ENCODE measurements at places on chromosomes 6 and 20.

- no peak for DNase-seq
These were observed 97.0 kb downstream of the NRN1 start for GRCh38 chr6:5909721-5910120.

GRCh38 chr20:40628877-40629276, 60.2 kb downstream of the MAFB start:
- no peak for DNase-seq

DNA sequence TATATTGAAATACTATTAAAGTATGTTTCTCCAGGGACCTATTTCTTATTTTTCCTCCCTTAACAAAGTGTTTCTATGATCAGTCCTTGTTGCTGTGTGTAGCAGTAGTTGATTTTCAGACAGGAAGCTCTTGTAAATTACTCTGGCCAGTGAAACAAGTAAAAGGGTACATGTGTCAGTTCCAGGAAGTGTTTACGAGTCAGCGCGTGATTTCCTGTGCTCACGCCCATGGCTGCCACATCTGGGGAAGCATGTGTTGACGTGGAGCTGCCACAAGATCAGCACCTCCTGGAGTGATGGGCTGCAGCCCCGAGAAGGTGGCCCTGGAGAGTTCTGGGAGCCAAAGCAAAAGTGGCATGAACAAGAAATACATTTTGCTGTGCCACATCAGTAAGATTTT, 38.6 kb upstream of the GGTLC1 start:
- DNase-seq, result no peak

DNA sequence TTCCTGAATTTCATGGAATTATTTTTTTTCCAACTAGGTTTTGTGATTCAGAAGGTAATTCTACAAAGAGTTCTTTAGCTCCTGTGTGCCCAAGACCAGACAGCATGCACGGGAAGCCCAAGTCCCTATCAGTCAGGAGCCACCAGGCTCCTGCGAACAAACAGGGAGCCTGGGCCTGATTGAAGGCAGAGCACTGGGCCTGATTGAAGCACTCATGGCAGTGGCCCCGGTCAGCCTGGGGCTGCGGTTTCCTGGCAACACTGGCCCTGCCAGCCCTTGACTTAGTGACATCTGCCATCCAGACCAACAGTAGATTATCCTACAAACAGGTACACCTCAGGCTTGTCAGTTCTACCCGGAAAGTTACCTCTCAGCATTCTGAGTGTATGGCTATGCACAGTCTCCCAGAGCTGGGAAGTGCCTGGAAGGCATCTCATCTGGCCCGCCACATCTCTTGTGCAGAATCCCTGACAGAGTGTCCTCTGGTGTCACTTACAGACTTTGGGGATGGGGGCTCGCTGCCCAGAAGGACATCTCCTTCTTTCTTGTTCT, 133.8 kb downstream of the VEGFA start:
- DNase-seq, result no peak
